ENCODE measurements at places on chromosomes 1 and 21.

DNA sequence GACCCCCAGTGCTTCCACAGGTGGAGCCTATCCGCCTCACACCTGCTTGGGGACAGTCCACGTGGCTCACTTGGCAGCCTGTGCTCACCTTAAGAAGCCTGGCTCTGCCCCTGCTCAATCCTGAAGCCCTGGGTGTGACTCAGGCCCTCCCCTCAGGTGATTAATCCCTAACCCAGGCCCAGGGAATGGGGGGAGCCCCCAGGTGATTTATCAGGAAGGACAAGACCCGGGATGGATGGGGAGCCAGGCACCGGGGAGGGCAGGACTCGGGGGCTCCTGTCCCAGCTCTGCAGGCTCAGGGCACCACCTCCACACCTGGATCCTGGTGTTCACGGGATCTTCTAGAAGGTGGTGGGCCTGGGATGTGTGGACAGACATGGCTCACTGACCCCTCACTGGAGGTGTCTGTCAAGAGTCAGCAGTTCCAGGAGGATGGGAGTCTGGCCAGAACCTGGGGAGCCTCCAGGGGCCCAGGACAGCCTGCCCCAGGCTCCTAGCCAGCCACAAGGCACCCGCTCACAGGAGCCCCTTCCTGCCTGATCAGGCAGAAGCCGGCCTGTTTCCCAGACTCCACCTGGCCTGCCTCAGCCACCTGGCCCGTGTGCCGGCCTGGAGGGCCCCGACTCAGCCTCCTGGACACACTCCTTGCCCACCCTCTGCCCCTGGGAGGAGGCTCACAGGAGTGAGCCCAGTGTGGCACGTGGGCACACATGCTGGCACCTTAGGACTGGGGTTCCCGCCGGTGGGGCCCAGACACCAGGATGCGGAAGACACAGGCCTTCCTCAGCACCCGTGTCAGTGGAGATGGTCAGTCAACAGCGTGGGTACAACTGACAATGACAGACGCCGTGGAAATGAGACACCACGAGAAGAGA lies 38.6 kb upstream of the COL6A1 start:
- no peak for DNase-seq

DNA sequence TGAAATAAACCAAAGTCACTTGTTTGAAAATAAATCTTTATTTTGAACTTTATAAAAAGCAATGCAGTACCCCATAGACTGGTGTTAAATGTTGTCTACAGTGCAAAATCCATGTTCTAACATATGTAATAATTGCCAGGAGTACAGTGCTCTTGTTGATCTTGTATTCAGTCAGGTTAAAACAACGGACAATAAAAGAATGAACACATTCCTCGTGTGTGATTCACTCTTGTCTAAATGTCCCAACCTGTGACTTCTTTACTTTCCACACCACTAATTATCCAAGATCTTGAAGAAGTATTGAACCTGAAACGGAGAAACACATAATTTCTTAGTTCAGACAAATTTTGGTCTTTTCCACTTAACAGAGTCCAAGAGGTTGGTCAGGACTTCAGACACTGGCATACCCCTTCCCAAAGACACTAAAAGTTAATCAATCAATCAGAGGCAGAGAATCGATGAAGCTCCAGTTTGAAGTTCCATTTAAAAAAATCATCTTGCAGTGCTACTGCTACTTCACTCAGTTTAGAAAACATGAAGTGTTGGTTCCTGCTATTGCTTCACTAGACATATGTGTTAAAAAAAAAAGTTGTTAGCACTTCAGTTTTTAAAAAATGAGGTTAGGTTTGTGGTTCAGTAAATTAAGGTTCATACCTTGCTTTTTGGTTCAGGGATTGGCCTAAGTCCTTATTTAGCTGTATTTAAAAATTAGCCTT lies 26.2 kb downstream of the ATP1B1 start:
- DNase-seq = no peak

- no peak for DNase-seq
These were observed 1.3 kb downstream of the PRDM16 start for GRCh38 chr1:3070309-3070643.

DNA sequence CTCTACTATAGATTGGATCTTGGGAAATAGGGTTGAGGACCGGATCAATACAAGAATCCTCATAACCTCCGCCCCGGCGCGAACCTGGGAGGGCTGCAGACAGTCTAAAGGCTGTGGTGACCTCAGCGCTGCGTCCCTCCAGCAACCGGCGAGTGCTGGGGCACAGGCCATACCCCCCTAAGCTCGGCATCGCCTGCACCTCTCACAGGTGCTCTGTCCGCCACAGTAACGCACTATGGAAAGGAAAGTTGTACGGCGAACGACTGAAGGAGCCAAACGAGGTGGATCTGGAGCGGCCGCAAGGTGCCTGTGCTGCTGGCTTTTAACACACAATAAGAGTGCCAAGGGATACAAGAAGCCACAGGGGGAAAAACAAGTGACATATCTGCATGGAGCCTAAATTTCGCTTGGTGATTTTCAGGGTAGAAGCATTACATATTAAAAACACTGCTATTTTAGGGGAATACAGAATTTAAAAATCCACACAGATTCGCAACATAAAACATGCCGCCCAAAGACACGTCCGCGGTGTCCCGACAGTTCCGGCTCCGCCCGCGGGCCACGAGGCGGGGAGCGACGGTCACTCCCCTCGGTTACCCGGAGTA lies 1.4 kb upstream of the RBM15 start:
- peak; percentile 25 for DNase-seq

GRCh38 chr1:220929304-220929703 lies 50.1 kb downstream of the HLX start:
- no peak for DNase-seq

GRCh38 chr1:32413507-32414185 lies 19.4 kb upstream of the BSDC1 start:
- DNase-seq = peak; percentile 61

GRCh38 chr1:230189824-230190223 lies 122.8 kb downstream of the GALNT2 start:
- no peak for DNase-seq

- DNase-seq = no peak
These were observed 6.7 kb downstream of the SLC1A7 start for GRCh38 chr1:53135735-53136114.

DNA sequence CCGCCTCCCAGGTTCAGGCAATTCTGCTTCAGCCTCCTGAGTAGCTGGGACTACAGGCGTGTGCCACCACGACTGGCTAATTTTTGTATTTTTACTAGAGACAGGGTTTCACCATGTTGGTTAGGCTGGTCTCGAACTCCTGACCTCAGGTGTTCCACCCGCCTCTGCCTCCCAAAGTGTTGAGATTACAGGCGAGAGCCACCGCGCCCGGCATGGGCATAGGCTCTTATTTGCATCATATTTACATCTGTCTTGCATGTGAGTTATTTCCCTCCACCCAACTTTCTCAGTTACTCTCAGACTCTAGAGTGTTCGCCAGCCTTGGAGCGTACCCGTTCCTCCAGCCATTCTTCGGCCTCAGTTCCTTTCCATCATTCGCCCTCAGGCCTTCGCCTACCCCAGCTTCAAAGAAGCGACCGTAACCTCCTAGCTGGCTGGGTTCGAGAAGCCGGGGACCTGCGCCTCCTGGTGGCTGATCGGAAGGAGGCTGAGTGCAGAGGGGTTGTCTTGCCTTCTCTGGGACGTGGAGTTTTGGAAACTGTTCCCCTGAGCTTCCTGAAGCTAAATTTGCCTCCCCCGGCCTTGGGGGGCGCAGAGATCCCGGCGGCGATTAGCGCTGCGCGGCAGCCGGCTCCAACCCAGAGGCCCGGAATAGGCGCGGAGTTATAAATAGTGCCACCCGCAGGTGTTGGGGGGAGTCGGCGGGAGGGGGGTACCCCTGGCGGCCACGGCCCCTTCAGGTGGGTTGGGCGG lies 3.6 kb upstream of the ZBTB7B start:
- peak; percentile 75 for DNase-seq

GRCh38 chr1:114316204-114316603 lies 162.5 kb upstream of the SYT6 start:
- DNase-seq = no peak

DNA sequence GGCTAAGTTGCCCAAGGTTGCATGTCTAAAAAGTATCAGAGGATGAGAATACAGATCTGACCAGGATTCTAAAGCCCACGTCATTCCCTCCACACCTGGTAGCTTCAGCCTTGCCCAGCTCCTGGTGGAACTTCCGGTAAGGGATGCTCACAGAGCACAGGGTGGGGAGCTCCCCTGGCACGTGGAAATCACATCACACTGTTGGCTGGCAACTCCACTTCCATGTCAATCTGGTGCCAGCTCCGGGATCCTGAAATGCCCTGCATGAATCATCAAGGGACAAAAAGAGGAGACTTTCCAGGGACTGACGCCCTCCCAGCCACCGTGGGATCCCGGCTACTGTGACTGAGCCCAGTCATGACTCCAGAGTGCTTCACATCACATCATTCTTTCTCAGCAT lies 12.4 kb upstream of the BCAR3 start:
- no peak for DNase-seq

- no peak for DNase-seq
These were observed 78.7 kb upstream of the TINAGL1 start for GRCh38 chr1:31497601-31498000.

DNA sequence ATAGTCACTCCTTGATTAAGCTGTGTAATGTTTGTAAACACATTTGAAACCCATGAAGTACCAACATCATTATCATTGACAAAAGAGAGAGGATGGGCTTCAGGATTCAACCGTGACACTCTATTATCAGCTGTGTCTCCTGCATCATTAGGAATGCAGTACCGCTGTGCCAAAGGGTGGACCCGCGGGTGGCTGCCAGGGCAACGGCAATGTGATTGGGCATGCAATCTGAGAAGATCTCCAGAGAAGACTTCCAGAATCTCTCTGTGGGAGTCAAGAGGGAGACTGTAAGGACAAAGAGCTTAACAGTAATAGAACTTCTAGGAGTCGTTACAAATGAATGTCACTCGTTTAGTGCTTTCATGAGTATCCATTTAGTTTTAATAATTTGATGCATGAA lies 97.9 kb downstream of the USH2A start:
- DNase-seq = no peak

GRCh38 chr1:30058970-30059369 lies 664.4 kb downstream of the MATN1 start:
- no peak for DNase-seq

GRCh38 chr1:8417625-8418024 lies 99.7 kb downstream of the SLC45A1 start:
- DNase-seq = no peak

- no peak for DNase-seq
These were observed 5.8 kb upstream of the CD1C start for GRCh38 chr1:158283965-158284364.

DNA sequence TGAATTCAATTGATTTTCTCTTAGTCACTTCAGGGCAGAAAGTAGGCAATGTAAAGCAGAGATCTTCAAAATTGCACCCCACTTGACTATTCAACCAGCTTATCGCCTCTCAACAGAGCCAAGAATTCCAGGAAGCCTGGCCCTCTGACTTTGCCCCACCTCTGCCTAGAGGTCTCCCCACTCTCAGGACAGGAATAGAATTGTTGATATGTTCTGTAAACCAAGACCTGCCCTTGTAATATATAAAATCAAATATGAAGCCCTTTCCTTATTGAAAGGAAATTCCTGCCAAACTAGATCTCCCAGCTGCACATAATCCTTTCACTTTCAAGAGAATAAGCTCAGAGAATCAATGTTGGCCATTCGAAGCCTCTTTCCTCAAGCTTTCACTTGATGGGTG lies 116.1 kb upstream of the DPT start:
- DNase-seq = no peak

- no peak for DNase-seq
These were observed 11.3 kb downstream of the WNT3A start for GRCh38 chr1:228018125-228018398.

DNA sequence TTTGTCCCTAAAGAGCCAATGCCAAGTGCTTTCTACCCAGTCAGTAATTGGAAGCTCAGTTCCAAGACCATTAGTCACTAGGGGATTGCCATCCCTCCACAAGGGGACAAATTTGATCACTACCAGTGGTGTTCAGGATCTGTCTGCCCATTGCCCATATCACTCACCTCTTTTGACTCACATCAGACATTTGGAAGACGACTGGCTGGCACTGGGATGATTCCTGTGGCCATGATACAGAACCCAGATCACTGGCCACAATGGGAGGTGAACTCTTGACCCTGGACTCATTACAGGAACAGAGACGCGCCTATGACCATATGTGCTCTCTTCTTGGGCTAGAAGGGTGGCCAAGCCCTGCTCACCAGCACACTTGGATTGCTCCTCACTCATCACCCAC lies 71.0 kb downstream of the COLGALT2 start:
- DNase-seq = no peak

DNA sequence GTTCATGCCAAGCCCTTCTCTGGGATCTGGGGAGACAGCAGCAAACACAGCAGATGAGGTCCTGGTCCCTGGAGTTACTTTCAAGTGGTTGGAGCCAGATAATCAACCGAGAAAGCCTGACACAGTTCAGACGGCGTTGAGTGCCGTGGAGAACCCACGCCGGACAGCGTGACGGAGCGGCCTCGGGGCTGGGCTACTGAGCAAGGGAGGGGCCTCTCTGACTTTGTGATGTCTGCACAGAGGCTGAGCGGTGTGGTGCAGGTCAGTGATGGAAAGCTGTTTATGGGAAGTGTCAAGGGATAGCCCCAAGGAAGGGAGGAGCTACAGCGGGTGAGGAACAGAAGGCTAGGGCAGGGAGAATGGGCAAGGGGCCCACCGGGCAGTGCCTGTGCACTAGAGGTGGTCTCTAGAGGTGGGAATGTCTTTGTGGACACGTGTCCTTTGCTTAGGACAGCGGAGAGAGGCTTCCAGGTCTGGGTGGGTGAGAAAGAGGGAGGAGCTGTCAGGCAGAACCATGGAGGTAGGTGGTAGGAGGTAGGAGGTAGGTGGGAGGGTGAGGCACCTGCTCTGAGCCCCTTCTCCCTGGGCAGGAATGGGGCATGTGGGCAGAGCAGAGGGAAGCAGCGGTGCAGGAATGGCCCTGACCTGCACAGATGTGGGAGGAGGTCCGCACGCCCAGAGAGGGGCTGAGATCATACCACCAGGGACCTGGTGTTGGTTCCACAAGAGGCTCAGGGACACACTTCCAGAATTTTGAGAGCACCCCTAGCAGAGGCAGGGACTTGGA lies 62.8 kb downstream of the RUNX3 start:
- no peak for DNase-seq

- DNase-seq = no peak
These were observed 35.5 kb upstream of the RUNX3 start for GRCh38 chr1:24965571-24965930.

GRCh38 chr1:218030846-218031245 lies 254.2 kb upstream of the RRP15 start:
- DNase-seq = no peak

- DNase-seq = no peak
These were observed 125.1 kb upstream of the ADGRL4 start for GRCh38 chr1:79131626-79132025.

GRCh38 chr1:52424231-52424636 lies 19.8 kb downstream of the PRPF38A start:
- no peak for DNase-seq
